ENCODE measurements at places on chromosomes 5 and 9.

- DNase-seq, result no peak
Measured at GRCh38 chr9:71663216-71663615, 105.1 kb downstream of the CEMIP2 start.

DNA sequence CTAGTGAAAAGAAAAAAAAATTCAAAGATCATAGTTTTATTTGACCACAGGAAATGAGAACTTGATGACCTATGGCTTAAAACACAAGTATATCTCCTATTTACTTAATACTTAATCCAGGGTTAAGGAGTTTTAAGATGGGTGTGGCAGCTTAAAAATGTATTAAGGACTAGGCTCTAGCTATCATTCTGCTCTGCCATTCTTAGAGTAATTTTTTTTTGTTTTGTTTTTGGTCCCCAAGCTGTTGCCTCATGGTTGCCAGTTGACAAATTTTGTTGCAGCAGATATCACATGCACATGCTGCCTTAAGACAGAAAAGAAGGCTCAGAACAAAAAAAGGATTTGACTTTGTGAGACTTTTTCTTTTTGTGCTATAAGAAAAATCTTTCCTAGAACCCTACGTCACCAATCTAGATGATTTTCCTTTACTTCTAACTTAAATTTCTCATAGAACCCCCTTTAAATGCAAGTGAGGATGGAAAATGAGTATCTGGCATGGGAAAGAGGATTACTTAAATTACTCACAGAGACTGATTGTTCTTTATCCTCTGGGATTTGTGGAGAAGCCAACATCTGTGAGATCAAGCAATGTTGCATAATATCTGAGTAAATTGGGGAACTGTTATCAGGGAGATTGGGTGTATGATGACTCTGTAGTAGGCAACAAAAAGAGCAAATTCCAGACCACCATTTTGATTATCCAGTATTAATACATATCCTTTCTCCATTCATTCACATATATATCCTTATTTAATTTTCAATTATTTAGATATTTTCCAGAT is 364.7 kb upstream of the CD180 start:
- peak; percentile 38 for DNase-seq

DNA sequence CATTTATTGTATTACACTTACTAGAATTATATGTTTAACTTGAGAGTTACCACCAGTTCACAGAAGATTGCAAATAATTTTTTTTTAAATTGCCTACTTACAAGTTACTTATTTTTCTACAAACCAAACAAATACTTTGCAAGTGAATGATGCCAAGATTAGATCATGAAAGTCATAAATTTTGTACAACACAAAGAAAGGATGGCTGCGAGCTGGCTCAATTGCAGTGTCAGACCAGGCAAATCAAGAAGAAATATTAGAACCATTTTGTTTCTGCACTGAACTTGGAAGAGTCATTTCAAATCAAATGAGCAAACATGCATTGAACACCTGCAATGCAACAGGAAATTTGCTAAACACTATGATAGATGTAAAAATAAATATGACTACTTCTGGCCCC is 97.3 kb downstream of the PLCXD3 start:
- no peak for DNase-seq

DNA sequence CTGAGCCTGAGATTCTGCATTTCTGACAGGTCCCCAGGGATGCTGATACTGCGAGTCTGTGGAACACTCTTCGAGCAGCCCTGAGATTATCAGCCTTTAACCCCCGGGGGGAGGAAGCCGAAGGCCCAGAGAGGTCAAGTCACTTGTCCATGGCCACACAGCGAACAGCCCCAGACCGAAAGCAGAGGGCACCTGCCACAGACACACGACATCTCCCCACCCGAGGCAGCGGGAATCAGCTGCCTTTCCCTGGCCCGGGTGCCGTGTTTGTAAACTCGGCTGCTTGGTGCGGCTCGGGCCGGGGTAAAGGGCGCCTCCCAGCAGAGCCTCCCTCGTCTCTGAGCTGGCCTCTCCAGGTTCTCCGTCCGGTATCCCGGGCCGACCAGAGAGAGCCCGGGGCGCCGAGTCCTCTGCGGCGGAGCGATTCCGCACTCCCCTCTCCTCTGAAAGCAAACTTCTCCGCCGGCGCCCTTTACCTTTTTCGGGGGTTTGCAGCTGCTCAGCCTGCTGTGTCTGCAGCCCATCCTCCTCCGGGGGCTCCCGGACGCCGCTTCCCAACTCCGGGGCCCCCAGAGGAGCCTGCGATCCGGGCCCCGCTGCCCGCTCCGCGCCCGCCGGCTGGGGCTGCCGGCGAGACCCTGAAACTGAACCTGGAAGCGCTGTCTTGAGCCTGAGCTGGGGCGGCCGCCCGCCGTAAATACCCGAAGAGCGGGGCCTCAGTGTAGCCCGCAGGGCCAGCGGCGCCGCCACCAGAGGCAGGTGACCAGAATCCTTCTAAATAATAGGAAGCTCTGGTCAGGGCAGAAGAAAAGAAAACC is at the start of gene CCDC69:
CCDC69 (minus strand) TSS at position 646 of the 818 bp plus-strand sequence; CDS start at position 524, 122 bp downstream.
- DNase-seq, result no peak

GRCh38 chr9:89462199-89462598 is 35.7 kb downstream of the SEMA4D start:
- DNase-seq, result no peak

DNA sequence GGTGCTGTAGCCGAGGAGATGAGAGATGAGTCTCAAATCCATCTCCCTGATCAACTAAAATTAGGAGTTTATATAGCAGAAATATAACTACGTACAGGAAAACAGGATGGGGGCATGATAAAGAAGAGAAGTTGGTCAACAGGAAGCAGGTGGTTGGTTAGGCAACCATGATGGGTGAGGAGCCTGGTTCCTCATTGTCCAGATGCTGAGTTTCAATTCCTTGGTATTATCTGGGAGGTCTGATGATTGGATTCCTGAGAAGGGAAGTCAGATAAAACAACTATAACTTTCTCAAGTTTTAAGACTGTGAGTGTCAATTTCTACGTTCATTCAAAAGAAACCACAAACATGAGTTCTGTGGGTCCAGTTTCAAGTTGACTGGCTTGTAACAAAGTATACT is 323.9 kb downstream of the MTRR start:
- DNase-seq, result no peak

DNA sequence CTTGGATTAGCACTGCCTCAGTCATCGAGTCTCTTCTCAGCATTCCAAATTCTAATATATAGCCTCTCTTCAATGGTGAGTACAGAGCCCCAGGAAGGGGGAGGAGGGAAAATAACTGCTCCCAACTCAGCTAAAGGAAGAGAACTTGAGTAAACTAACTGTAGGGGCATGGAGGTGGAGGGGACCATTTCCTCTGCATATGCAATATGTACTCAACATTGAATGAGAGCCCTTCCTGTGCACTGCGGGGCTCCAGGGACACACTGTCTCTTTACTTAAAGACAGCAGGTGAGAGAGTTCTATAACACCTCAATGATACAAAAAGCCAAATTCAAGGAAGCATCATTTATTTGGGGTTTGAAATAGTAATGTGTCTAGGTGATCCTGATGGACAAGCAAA is 75.1 kb downstream of the GNAQ start:
- DNase-seq, result no peak

- no peak for DNase-seq
Measured at GRCh38 chr9:86876621-86877196, 70.6 kb downstream of the GAS1 start.

DNA sequence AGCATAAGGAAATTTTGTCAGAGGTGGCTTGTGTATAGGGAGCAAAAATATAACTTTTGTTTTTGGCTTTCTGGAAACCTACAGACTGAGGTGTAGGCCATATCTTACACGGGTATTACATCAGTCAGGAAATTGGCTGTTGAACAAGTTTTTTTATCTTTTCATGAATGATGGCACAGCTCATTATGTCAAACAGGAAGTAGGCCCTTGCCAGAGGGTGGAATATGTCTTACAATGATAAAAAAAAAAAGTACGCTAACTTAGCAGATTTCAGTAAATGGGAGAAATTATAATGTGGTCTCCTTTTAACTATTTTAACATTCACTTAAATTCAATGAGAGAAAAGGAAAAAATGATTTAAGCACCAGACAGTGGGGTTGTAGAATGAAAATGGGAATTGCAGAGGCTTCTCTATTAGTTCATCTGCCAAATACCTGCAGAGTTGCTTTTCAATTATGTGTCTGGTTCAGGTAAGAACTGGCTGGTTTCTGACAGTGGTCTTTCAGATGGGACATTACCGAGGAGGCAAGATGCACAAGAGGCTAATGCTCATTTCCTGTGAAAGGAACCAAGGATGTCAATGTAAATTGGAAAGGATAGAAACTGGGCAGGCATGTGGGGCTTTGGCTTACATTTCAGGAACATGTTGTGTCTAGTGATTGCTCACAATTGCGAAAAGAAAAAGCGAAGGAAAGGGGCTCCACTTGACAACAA is 169.9 kb downstream of the NNT start:
- peak; percentile 66 for DNase-seq

- DNase-seq, result peak; percentile 4
Measured at GRCh38 chr5:64229163-64229774, 63.6 kb downstream of the RNF180 start.

GRCh38 chr5:109707531-109707930 is 17.8 kb downstream of the MAN2A1 start:
- no peak for DNase-seq

DNA sequence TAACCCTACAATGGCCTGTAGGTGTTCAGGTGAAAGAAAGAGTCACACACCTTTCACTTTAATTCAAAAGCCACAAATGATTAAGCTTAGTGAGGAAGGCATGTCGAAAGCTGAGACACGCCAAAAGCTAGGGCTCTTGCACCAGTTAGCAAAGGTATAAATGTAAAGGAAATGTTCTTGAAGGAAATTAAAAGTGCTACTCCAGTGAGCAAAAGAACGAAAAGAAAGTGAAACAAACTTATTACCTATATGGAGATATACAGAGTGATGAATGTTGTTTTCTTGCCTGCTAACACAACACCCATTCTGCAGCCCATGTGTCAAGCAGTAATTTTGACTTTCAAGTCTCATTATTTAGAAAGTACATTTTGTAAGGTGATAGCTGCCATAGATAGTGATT is 254.2 kb upstream of the SLC24A2 start:
- DNase-seq, result no peak

- no peak for DNase-seq
Measured at GRCh38 chr9:137316012-137316981, 14.2 kb upstream of the NRARP start.

- no peak for DNase-seq
Measured at GRCh38 chr5:146052780-146053179, 52.6 kb downstream of the PLAC8L1 start.
